ENCODE measurements at places on chromosomes 1 and 21.

DNA sequence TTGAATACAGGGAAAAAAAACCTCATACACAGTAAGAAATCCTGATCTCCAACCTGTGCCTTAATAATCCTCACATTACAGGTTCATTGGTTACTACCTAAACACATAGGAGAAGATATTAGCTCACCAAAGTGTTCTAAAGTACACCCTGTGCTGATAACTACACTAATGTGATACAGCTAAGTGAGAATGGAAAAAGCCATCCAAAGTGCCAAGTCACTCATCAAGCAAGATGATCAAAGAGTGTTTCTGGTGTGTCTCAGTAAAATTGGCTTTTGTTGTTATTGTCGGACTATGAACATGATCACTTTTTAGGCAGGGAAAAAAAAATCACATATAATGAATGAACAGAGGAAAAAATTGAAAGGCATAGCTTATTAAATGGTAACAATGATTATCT, 31.4 kb downstream of the EPS15 start:
- no peak for DNase-seq

GRCh38 chr1:172642970-172643369, 15.9 kb upstream of the FASLG start:
- no peak for DNase-seq

- DNase-seq: peak; percentile 0
Measured at GRCh38 chr1:196535727-196536126, 72.5 kb downstream of the KCNT2 start.

DNA sequence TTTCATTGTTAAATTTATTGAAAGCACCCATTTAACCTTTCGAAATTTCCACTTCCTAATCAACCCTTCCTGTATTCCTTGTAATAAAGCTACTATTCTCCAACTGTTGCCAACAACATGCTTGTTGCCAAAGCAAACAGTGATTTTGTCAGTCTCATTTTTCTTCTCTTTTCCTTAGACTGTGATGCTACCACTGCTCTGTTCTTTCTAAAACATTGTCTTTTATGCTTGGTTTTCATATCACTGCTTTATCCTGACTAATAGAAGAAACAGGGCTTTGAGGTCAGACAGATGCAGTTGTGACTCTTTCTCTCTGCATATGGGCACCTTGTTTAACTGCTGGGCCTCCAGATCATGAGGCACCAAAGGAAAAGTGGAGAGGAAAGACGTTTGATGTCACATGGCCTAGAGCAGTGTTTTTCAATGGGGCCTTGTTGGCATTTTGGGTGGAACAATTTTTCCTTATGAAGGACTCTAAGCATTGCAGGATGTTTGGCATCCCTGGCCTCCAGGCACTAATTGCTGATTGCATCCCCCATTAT, 56.1 kb downstream of the HMCN1 start:
- no peak for DNase-seq

DNA sequence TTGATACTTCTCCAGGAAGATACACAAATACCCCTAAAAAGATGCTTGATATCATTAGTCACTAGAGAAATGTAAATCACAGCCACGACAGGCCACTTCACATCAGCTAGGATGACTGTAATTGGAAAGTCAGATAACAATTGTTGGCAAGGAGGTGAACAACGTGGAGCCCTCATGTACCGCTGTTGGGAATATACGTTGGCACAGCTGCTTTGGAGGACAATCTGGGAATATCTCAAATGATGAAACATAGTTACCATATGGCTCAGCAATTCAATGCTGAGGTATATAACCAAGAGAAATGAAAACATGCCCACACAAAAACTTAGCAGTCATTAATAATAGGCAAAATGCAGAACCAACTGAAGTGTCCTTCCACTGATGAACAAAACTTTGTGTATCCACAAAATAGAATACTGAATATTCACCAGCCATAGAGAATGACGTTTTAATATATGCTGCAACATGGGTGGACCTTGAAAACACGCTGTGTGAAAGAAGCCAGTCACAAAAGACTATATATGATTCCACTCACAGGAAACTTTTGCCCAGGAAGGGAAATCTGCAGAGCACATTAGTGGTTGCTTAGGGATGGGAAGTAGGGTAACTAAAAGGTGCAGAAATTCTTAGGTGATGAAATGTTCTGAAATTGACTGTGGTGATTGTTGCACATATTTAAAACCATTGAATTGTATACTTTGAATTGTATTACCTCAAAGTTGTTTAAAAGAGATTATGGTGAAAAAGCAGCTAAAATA, 95.4 kb downstream of the AHCTF1 start:
- DNase-seq: no peak
